Retinal pigment epithelial cell (primary cell): ENCODE measurements at places on chromosomes 2 and 18.

- no peak for DNase-seq
Observed at GRCh38 chr18:35178260-35178659, 62.6 kb upstream of the ZNF397 start.

DNA sequence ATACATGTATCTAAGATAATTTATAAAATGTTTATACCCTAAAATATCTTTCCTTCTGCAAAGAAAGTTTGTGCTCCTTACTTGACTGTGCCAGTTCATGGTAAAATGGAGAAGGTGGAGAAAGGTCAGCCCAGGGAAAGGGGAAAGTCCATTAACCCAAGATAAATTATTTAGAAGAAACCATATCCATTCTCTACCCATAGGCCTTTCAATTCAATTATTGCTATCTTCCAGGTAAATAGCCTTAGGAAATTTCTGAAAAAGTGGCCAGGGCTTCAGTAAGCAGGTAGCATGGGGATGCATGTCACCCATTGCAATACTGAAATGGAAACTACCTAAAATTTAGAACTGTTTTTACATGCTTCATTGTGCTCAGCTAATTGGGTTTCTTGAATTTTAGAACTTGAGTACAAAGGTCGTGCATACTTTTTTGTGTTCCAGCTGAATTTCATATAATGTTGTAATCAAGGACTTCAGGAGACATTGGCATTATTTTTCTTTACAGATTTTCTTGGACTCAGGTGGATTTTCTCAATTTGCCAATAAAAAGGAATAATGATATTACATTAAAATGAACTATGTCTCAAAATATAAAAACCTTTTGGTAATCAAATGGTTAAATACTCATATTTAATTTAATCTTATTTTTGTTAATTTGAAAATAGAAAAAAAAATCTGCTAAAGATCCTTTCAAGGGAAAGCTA, 124.9 kb downstream of the CSRNP3 start:
- no peak for DNase-seq

- peak; percentile 76 for DNase-seq
Observed at GRCh38 chr2:235330775-235331451, 162.9 kb upstream of the AGAP1 start.

- no peak for DNase-seq
Observed at GRCh38 chr2:164617466-164617865, 3.8 kb downstream of the GRB14 start.

- DNase-seq: no peak
Observed at GRCh38 chr2:78568782-78569373, 456.6 kb upstream of the REG3G start.

DNA sequence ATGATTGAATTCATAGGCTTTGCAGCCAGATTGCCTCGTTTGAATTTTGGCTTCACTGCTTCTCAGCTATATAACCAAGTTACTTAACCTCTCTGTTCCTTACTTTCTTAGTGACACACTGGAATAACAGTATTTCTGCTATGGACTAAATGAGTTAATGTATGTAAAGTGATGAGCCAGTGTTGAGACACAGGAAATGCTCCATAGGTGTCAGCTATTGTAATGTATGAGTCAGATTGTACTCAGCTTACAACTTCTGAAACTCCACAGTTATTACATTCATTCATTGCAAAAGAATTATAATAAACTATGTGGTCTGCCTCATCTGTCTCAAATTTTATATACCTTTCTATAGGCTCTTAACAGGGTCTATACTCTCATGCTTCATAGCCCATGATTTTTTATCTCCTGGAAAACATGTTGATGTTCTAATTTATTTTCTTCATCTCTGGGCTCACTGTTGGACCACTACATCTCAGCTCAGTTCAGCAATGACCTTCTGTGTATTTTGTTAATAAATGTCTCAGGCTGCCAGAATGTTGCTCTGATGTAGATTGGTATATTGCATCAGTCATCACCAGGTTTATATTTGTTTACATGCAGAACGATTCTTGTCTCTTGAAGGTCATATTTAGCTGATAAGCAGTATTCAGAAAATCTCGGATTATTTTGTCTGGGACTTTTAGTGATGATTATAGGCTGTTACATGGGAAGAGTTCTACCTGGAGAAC, 76.2 kb downstream of the MAP3K20 start:
- no peak for DNase-seq

- no peak for DNase-seq
Observed at GRCh38 chr2:9644603-9645002, 13.8 kb upstream of the YWHAQ start.

GRCh38 chr2:223921204-223921603, 23.9 kb downstream of the WDFY1 start:
- DNase-seq: no peak

DNA sequence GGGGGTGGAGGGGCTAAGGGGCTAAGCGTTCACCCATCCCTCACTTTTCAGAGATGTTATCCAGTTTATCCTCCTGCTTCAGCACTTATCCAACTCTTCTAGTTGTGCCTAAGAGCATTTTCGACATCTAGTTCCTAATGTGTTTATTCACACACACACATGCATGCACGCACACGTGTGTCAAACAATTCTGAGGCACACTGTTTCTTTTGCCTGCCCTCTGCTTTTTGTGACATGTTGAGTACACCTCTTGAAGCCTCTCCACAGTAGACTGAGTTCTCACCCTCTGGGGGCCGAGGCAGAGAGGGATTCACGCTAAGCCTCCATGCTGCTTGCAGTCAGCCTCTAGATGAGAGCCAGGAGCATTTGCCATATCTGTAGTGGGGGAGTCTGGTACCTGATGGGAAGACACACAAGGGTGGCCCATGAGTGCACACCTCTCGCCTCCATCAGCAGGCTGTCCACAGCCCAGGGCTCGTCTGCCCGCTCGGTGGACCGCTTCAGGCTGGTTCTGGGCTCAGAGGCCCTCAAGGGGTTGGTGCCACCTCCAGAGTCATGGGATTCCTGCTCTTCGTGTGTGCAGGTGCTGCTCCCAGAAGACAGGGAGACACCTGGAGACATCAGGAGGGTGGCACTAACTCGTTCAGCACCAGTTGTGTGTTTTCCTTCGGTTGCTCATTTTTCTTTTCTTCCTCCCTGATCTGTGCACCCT, 11.9 kb downstream of the TWIST2 start:
- DNase-seq: no peak

GRCh38 chr18:2641638-2642037, 13.9 kb upstream of the SMCHD1 start:
- no peak for DNase-seq

DNA sequence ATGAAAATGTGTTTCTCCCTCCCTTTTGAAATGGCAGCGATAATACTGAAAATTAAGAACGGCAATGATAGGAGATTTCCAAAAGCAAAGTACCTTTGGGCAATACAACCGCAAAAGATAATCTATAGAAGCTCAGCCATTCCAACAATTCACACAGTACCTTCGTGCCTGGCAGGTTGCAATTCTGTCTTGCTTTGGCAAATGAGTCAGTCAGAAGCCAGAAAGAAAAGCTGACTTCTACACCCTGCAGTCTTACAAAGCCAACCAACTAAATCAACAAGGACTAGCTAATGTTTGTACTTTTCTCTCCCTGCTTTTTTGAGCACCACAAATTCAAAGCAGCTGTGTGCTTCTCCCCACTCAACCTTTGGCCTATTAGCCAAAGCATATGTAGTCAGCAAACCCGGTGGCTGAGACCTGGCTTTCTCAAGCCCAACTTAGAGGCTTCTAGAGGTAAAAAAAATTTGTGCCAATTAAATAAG, 25.7 kb upstream of the ID2 start:
- DNase-seq: no peak

- DNase-seq: no peak
Observed at GRCh38 chr2:173150963-173151362, 75.3 kb downstream of the MAP3K20 start.

- DNase-seq: no peak
Observed at GRCh38 chr2:162382278-162382677, 38.3 kb downstream of the GCA start.

- DNase-seq: no peak
Observed at GRCh38 chr2:144559242-144559641, 39.3 kb upstream of the ZEB2 start.

DNA sequence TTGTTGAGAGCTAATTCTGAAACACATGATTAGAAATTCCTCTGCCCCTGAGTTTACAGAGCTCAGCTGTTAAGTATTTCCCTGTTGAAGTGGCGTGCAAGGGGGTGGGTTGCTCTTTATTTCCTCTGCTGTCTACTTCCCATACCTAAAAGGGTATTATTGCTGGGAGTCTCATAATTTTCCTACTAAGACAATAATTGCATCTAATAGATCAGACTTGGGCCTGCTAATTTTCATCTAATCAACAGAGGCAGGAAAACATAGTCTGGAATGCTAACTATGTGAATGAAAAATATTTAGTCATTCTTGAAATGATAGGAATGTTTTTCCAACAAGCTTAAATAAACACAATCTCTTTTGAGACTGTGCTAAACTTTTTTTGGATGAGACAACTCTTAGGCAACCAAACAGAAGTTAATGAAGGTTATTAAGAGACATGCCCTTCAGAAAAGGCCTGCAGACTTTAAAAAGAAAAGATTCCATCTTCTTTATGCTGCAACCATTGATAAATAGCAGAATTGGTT, 111.4 kb downstream of the FEZ2 start:
- DNase-seq: peak; percentile 77

- DNase-seq: no peak
Observed at GRCh38 chr2:18156002-18156401, 277.5 kb downstream of the KCNS3 start.

GRCh38 chr2:67646714-67647333, 249.7 kb downstream of the ETAA1 start:
- DNase-seq: no peak

DNA sequence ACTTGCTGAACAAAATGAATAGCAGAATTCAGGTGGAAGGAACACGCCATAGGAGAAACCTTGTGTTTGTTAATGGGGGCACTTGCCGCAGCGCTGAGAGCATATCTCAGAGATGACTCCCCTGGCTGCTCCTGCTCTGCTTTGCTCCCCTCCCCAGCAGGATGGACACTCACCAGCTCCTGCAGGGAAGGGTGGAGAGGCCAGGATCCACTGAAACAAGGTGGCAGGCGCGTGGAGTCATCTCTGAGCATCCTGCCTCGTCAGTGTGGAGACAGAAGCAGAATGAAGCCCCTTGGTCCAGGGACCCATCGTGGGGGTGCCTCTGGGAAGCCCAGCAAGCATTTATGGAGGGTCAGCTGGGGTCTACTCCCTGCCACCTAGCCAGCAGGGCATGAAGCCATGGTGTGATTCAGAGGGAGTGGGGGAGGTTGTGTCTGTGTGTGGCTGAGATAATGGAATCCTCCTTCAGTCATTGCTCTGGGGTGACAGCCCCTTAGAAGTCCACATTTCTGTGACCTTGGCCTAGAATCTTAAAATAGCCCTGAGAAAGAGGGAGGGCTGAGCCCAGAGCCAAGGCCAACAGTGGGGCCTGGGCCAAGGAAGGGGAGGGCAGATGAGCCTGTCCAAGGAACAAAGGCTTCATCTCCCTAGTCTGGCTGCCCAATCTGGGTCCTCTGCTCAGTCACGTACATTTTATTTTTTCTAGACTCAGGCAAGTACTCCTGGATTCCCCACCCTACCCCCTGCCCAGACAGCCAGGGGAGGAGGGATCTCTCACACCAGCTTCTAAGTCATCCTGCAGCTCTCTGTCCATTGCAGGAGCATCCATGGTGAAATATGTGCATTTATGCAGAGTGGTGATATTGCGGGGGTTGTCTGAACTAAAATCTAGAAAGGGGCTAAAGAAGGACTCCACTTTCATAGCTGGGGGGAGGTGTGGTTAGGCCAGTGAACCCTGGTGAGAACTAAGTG, 215.4 kb downstream of the ZBTB7C start:
- DNase-seq: no peak

- peak; percentile 48 for DNase-seq
Observed at GRCh38 chr2:46909771-46910419, 5.7 kb downstream of the MCFD2 start.

GRCh38 chr2:196233805-196234475, 62.6 kb upstream of the STK17B start:
- DNase-seq: no peak

GRCh38 chr2:64632835-64633819, 20.6 kb downstream of the SERTAD2 start:
- DNase-seq: no peak
